ENCODE measurements at places on chromosomes 6 and 20. TPM values are rescaled to one million over a fixed set of nuclear protein-coding genes. Genes with fewer than 3 reads are reported as not detected.

DNA sequence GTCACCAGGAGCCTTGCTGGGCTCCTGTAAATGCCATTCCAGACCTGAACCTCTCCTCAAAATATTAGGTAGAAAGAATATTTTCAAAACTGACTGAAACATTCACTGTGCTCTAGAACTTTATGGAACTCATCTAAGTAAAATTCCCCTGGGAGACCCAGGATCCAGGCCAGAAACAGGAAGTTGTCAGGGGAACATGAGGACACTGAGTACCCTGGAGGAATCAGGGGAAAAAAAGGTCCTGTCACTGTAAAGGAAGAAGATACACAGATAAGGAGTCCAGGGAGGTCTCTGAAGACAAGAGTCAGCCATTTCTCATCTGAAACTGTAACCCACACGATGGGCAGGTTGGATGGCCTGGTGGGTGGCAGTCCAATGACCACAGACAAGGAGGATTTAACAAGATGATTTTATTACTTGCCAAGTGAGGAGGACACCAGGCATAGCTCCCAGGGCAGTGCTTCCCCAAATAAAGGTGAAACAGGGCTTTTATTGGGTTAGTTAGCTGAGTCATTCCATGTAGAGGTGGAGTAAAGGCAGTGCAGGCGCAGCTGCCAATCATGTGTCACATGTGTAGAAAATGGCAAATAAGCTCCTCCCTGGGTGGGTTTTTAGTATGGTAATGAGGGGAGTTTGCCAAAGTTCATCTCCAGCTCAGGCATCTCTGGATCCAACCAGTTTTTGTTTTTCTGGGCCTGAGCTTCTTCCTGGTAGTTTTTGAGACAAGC is 138.5 kb downstream of the RCAN2 start:
- H3K27ac ChIP-seq, result no peak overlapping the region
- peaks cover 4% of the 10 kb centered on the region for H3K4me1 ChIP-seq
- no peaks in the 10 kb centered on the region for H3K27me3 ChIP-seq
- DNase-seq, result no peak

GRCh38 chr6:90484903-90485302 is 102.0 kb downstream of the MAP3K7 start:
- no peaks in the 10 kb centered on the region for H3K4me1 ChIP-seq
- H3K4me3 ChIP-seq, result no peak overlapping the region
- DNase-seq, result no peak
- H3K27me3 ChIP-seq, result no peaks in the 10 kb centered on the region
- H3K36me3 ChIP-seq, result no peaks in the 10 kb centered on the region
- no peak overlapping the region for H3K27ac ChIP-seq

GRCh38 chr6:27053738-27054137 is 193.8 kb upstream of the PRSS16 start:
- no peak overlapping the region for H3K4me3 ChIP-seq
- H3K36me3 ChIP-seq, result no peaks in the 10 kb centered on the region
- H3K4me1 ChIP-seq, result no peaks in the 10 kb centered on the region
- DNase-seq, result no peak
- H3K27me3 ChIP-seq, result no peaks in the 10 kb centered on the region

GRCh38 chr20:11447371-11448100 is 470.2 kb upstream of the BTBD3 start:
- H3K4me1 ChIP-seq, result peaks cover 2% of the 10 kb centered on the region
- no peaks in the 10 kb centered on the region for H3K36me3 ChIP-seq
- H3K4me3 ChIP-seq, result no peak overlapping the region
- no peak overlapping the region for H3K27ac ChIP-seq
- H3K27me3 ChIP-seq, result no peaks in the 10 kb centered on the region

DNA sequence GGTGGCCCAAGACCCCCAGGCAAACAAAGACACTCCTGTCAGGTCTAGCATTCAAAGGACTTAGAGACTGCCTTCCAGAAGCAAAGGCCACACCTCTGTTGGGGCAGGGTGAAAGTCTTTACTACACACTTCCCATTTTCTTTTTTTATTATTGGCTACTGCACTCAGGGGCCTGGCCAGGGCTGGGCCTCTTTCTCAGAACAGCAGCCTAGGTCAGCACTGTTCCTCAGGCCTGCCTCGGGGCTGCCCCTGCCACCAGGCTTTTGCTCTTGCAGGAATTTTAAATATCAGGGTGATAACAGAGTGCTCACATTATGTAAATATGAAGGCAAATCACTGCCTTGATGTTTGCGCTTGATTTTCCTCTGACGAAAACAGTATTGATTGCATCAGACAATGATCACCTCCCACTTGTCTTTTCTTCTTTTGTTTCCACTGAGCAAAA is 18.5 kb downstream of the GSTA4 start:
- no peak for DNase-seq
- no peak overlapping the region for H3K4me3 ChIP-seq
- H3K27me3 ChIP-seq, result no peaks in the 10 kb centered on the region
- H3K4me1 ChIP-seq, result no peaks in the 10 kb centered on the region

PLN gene
- total RNA-seq, result 18.0 TPM

Data from ovary (tissue), 10 donors.